ENCODE measurements at places on chromosomes 7 and 10.

DNA sequence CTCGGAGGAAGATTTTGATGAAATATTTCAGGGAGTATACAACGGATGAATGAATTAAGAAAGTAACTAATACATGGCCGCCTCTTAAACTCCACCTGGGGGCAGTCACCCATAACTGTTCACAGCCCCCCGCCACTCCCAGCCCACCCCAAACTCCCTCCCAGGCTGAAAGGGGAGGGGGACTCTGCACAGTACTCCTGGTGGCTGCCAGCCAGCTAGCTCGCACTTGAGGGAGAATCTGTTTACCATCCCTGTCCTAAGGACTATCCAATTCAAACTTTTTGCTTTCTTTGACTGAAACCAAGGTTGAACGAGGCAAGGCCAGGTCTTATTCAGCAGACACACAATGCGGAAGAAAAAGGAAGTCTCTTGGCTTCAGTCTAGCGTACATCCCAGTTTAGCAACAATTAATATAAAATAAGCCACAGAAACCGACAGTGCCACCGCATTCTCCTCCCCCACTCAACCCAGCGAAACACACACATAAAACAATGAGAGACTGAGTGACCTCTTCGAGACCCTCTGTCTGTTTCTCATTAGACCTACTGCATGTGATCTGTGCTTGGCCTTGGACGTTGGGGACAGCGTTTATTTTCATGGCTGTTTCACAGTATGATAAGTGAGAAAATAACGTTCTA, 219.5 kb downstream of the GLI3 start:
- DNase-seq, result no peak

DNA sequence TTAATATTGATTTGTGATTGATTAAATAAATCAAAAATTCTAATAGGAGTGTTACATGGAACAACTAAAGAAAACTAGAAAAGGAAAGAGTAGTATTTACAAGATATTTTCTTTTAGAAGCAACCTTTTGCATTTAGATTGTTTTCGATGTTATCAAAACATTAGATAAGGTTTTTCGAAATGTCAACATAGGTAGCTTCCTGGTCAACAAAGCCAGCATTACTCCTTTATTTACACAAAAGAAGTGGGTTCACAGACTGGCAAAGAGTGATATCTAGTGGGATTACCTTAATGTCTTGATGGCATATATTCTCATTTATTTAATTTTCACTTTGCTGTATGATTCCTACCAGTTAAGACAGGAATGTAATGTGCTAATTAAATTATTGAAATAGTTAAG, 117.3 kb upstream of the TEX47 start:
- DNase-seq, result no peak

- DNase-seq, result peak; percentile 74
Observed at GRCh38 chr7:108280136-108280535, 150.0 kb upstream of the LAMB4 start.

- DNase-seq, result no peak
Observed at GRCh38 chr7:151243408-151244195, 4.9 kb downstream of the SMARCD3 start.

- no peak for DNase-seq
Observed at GRCh38 chr10:91843083-91843482, 44.9 kb downstream of the TNKS2 start.

DNA sequence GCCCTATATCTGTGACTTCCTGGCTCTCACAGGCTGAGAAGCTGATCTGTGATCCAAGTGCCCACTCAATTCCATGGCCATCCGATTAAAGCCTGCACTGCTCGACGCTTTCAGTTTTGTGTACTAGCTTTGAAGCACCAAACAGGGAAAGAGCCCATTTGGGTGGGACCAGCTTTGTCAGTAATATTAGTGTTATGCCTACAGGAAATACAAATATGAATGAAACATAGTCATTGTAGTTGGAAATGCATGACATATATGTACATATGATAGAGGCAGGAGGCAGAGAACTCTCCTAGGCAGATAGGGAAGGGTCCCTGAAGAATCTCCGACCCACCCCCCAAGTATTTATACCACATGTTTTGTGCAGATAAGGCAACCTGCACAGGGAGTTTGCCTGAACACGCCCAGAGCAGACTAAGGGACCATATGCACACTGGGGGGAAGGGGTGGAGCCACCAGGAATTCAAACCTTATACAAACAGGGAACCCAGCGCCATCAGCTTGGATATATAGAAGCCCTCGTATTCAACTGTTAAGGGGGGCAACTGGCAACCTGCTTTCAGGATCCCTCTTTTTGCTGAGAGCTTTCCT, 653.2 kb downstream of the PARD3 start:
- DNase-seq, result no peak

- no peak for DNase-seq
Observed at GRCh38 chr7:153930696-153931095, 121.5 kb upstream of the DPP6 start.

DNA sequence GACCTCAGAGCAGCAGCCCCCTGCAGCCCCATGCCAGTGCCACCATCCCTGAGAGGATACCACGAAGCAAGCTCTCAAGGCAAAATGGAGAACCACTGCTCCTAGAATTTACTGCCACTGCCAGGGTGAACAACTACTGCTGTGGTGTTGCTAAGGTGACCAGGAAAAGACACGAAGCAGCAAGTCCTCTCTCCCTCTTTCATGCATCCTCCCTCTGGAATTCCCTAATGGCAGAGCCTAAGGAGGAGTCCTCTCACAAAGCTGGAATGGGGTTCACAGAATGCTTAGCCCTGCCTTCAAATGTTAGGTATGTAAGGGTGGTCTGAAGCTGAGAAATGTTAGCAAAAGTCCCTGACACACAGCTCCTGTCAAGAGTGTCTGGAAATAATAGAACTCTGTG, 35.8 kb upstream of the NPSR1 start:
- no peak for DNase-seq

DNA sequence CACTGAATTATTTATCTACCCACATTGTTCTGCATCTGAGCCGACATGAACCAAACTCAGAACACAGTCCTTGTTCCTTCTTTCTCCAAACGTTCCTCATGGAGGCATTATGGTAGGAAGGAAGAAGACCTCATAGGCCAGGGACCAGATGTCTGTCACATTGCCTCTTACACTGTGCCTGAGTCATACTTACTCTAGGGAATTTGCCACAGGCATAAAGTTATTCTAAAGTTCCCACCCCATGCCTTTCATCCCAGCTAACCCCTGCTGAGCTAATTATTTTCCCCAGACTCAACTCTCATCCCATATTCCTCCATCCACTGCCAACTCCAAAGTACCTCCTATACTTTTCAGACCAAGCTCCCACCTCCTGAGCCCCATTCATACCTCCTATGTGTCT, 21.2 kb downstream of the MAT1A start:
- no peak for DNase-seq

GRCh38 chr10:104766341-104766740, 125.3 kb downstream of the SORCS3 start:
- no peak for DNase-seq

DNA sequence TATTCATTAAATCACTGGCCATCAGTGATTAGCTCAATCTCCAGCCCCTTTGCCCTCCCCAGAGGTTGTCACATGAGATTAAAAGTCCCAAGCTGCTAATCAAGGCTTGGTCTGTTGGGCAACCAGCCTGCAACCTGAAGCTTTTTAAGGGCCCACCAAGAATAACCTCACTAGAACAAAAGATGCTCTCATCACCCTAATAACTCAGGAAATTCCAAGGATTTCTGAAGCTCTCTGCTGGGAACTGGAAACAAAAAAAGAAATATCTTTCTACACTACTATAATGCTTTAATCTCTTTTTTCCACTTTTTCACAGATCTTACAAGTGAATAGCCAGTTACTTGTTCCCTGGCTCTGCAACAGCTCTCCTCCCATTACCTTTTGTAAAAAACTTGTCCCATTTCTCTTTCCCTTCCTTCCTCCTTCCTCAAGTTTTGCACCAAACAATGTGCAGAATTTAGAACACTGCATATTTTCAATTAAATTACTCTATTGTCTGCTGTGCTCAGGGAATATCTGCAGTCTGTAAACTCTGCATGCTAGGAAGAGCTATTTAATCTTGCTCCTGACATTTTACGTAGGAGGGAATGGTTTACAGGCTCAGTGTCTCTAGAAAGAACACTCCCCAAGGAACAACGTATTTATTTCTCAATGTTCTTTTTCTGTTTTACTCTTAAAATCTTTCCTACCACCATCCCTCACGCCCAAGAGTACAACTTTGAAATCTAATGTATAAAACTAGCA, 169.1 kb downstream of the IMMP2L start:
- no peak for DNase-seq

DNA sequence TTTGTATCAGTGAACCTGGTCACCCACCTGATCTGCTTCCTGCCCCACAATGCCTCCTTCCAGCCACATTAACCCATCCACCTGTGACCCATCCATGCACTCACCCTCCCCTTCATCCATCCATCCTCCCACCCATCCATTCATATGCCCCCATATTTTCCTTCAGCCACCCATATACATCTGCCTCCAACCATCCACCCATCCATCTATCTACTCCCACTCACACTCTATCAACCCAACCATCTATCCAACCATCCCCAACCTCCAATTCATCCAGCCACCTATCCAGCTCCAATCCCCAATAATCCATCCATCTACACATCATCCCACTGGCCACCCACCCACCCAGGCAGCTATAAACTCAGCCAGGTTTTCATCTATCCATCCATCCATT, 51.0 kb downstream of the GRID1 start:
- no peak for DNase-seq

GRCh38 chr7:143451122-143451521, 7.9 kb downstream of the TAS2R60 start:
- no peak for DNase-seq

GRCh38 chr7:1940402-1940786, 270.3 kb downstream of the ELFN1 start:
- DNase-seq, result no peak

- DNase-seq, result no peak
Observed at GRCh38 chr7:38465956-38466355, 165.2 kb downstream of the AMPH start.

- no peak for DNase-seq
Observed at GRCh38 chr10:48748573-48748972, 63.9 kb downstream of the WDFY4 start.

- no peak for DNase-seq
Observed at GRCh38 chr7:50220273-50220672, 84.2 kb upstream of the IKZF1 start.

DNA sequence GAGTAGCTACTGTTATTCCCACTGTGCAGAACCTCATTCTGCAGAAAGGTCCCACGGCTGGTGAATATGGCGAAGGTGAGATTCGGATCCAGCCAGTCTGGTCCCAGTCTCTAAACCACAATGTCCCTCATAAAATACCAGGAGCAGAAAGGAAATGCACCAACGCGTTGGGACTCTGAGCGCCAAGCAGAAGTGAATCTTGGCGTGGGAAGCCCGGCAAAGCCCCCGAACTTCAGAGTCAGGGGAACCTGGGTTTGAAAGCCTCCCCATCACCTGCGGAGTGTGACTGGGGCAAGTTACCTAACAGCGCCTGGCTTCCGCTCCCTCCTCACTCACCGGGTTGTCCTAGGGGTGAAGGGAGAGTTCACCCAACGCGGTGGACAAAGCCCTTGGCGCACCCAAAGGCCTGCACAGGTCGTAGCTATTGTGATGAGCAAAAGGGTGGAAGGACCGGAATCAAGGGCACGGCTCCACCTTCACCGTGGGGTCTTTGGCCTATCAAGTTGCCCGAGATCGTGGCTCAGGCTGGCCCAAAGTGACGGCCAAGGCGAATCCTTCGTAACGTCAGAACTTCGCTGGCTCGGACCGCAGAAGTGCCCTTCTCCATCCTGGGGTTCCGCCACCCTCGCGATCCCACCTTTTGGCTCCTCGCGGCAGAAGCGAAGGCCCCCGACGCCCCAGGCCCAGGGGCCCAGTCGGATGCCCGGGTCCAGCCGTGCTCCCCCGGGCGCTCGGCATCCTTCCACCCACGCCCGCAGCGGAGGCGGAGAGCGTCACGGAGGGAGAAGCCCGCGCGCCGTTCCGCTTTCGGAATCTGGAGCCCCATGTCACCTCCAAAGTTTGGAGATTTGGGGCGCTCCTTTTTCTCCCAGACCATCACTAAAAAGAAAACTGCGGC, 811 bp downstream of the RGS10 start:
- no peak for DNase-seq

- peak; percentile 37 for DNase-seq
Observed at GRCh38 chr7:4837803-4838625, 23.8 kb downstream of the PAPOLB start.

- DNase-seq, result no peak
Observed at GRCh38 chr7:129522088-129522970, 20.0 kb downstream of the SMKR1 start.

DNA sequence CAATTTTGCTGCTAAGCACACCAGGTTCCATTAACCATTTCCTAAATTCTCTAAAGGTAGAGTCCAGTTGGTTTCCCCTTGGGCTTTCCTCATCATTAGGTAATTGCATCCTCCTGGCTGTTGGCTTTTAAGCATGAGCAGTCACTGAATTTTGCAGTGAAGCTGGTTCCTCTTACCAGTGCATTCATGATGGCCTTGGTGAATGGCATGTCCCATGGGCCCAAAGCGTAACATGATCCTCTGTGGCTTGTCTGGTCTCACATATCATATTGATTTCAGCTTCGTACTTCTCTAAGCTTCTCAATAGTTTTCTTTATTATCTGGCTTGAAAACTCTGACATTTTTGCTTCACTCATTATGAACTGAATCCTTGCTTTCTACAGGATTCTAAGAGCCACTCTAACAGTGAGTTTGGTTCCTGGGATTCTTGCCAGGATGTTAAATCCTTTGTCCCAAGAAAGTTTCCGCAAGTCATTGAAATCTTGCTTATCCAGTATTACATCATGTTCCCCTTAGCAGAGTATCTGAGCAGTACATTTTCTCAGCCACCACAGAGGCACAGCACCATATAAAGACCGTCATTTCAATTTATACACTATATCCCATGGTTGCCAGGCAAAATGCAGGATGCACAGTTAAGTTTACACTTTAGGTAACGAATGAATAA, 134.2 kb downstream of the PTN start:
- DNase-seq, result no peak

DNA sequence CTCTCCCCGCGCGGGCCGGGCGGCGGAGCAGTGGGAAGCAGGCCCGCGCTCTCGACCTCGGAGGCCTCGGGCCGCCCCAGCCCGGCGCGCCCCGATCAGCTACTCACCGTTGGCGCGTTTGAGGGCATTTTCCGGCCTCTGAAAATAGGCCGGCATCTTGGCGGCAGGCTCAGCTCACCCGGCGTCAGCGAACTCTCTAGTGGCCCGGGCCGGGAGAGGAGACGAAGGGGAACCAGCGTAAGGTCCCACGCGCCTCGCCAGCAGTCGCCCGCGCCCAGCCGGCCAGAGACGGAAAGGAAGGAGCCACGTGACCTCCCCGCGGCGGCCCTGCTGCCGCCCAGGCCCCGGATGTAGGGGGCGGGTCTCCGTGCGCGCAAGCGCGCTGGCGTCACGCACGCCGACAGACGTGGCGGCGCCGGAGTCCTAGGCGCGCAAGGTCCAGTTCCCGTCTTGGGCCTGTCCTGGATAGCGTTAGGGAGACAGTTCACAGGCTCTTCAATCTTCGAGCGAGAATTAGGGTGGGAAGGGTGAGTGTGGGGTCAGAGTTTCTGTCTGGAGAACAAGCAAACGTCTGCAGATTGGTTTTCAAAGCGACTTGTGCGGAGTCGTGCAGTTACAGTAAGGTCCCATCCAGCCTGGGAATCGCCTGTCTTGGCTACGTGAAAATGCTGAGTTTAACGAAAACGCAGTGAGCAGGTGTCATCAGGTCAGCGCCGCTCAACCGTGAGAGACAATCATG, at the start of gene EIF3A:
EIF3A (minus strand) TSS at position 297 of the 739 bp plus-strand sequence; CDS start at position 156, 141 bp downstream.
- DNase-seq, result peak; percentile 61

GRCh38 chr10:29688230-29688661, 53.5 kb upstream of the SVIL start:
- peak; percentile 8 for DNase-seq

GRCh38 chr10:44986670-44987069, 8.1 kb upstream of the DEPP1 start:
- DNase-seq, result no peak

GRCh38 chr7:148849393-148850098, 34.5 kb downstream of the EZH2 start:
- DNase-seq, result no peak

All from NCI-H1092 (cell line).